ENCODE measurements at places on chromosomes 7 and 10.

DNA sequence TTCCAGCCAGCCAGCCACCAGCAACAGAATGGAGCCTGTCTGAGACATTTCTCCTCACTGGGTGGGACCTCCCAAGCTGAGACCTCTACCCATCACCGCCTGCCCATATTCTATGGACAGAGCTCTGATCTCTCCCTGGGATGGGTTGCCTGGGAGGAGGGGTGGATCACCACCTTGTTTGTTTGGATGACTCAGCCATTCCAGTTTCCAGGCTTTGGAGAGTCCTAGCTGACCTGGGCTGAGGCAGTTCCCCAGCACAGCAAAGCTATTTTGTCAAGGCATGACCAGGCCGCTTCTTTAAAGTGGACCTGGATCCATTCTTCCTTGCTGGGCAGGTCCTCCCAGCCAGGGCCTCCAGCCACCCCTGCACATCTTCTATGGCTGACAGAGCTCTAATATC, 982.3 kb downstream of the DNAJB9 start:
- DNase-seq: no peak

DNA sequence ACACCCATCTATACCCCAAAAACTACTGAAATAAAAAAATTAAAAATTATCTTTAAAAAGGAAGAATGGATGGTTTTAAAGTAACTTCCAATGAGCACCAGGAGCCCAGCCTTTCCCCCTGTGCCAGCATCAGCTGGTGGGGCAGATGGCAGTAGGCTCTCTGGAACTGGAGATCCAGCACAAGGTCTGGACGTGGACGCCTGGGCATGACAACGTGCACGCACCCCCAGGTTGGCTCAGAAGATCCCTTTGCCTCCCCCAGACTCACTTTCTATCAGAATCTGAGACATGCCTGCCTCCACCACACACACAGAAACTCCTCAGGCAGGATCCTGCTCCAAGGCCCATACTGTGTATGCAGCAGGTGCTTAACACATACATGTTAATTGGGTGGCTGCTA, 35.8 kb downstream of the TCERG1L start:
- DNase-seq: no peak

GRCh38 chr10:124894569-124895215, 47.2 kb upstream of the ZRANB1 start:
- no peak for DNase-seq

DNA sequence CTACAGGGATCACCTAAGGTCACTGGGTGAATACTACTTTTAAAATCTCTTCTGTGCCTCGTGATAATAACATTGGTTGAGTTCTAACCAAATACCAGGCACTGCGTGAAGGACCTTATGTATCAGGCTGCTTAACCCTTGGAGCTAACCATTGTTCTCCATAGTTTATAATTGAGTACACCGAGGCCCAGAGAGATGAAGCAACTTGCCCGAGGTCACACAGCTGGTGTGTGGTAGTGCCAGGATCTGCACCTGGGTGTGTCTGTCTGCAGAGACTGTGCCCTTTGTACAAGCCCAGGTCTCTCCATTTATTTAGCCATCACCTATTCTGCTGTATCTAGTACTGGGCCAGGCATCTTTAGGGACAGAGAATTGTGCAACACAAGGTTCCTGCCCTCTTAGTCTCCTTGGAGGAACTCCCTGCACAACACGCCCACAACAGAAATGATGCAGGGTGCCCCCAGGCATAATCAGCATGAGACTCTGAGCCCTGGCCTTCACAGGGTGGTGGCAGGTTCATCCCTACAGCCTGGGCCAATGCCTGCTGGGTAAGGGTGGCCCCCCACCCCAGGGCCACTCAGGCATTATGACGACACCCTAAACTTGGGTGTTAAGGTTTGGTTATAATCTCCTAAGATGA, 31.5 kb downstream of the UNC5B start:
- no peak for DNase-seq

GRCh38 chr7:16299853-16300252, 121.5 kb downstream of the CRPPA start:
- DNase-seq: no peak

DNA sequence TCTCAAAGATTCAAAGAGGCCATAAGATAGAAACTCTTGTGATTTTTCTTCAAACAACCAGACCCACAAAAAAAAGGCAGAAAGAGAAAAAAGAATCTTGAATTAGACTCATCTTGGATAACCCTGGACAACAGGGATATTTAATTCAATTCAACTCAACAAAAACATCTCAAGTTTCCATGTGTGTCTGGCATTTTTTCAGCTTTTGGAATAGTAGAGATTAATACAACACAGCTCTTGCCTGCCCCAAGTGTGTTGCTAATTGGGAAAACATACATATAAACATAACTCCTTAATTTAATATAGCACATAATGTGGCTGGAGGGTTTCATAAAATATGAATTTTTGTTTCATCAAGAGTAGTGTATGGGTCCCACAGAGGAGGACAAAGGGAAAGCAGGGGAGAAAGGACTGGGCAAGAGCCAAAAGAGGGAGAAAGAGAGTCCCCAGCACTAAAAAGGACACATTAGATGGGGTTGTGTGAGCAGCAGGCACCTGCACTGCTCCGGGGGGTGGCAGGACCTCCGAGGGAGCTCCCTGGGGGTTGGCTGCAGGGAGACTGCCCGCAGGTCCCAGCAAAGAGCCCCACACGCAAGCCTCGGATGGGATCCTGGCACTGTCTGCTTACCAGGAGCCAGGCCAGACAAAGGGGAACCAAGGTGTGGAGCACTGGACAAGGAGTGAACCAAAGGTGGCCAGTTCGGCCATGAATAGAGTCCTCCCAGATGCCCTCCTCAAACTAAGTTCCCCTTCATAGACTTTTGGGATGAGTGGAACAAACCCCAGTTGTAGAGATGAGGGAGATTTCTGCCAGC, 65.6 kb upstream of the TMEM72 start:
- DNase-seq: no peak

GRCh38 chr7:45570797-45571196, 3.4 kb upstream of the ADCY1 start:
- DNase-seq: no peak

- no peak for DNase-seq
These were observed 12.2 kb downstream of the SFTPA2 start for GRCh38 chr10:79547973-79548372.

- no peak for DNase-seq
These were observed 130.0 kb downstream of the CHRM2 start for GRCh38 chr7:136998495-136998894.

DNA sequence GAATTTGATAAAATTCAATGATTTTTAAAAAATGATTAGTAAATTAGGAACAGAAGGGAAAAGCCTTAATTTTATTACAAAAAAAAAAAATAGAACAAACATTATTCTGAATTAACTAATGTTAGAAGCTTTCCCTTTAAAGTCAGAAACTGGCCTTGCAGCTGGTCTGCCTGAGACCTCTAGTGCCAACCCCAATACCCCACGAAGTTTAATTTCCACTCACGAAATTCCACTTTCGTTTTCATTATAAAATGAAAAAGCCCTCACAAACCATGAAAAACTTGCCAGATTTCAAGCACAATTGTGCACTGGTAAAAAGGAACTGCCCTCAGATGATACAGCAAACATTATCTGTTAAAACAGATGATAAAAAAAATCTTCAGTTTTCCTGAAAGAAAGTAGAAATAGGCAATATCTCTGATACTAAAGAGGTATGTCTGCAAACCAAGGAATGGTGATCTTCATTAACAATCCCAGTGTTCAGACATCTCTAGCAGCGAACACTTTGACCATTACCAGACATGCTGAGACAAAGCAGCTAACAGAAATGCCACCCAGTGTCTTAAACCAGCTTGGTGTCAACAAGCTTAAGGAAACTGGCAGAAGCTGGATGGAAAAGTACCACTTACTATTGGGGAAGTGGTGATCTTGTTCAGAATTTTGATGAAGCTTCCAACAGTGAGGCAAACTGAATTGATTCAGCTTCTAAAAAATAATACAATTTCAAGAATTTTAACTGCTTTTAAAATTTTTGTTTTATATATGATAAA, 80.2 kb downstream of the PALS2 start:
- no peak for DNase-seq

DNA sequence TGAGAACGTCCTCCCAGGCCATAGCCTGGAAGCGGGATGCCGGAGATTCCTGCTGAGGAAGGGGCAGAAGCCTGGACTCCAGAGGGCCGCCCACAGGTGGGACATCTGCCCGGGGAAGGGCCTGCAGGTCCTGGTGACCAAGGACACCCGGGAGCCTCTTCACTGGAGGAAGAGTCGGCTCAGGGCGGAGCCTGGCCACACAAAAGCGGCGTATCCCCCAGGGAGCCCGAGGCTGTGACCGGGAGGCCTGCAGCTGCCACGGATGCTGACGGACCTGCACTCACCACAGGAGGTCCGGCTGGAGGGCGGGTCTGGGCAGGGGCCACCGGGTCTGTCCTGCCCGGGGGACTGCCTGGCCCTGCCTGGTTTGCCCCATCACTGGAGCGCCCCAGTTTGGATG, 15.5 kb upstream of the ADGRA1 start:
- DNase-seq: no peak

DNA sequence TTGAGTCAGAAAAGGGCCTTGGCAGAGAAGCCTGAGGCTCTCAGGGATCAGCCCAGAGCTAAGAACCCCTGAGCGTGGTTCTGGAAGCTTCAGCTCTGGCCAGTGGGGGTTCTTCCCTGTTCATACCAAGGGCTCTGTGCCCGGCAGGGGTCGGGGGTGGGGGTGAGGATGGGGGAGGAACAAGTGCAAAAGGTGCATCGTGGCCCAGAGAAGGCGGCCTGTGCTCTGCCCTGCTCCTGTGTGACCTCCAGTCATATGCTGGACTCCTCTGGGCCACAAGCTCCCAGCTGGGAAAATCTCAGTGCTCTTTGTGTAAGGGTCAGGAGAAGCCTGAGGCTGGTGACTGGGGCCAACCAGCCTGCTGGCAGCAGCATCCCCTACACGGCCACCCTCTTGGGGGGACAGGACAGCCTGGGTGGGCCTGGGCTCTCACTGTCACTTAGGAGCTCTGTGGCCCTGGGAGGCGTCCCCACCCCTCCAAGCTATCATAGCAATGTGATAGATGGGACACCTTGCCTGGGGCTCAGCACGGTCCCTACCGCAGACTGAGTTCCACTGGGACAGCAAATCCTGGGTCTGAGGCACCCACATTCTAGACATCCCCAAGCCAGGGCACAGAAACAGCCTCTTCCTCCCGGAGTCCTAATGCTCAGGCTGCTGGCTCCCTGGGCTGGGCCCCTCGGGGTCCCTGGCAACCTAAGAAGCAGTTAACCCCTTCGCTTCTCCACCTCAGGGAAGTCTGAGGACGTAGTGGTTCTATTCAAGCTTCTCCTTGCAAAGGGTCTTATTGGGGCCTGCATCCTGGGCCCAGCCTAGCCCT, 2.5 kb downstream of the MMRN2 start:
- no peak for DNase-seq

- DNase-seq: no peak
These were observed 155.7 kb downstream of the CUX1 start for GRCh38 chr7:101973130-101973529.
